ENCODE measurements at places on chromosomes 5 and 9.

DNA sequence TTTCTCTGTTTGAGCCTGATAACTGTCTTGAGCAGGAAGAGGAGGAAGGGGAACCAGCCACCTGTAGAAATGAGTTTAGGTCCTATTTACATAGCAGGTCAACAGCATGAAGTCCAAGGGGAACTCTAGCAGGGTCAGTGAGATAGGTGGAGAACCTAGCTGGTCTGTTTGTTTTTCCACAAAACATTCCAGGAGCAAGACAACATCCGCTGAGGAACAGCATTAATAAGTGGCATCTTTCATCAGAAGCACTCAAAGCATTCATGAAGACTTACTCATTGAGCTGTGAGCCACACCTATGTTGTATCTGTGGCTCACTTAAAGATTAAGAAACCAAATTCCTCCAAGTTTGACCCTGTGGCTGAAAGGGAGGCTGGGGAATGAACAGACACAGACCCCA lies 115.9 kb downstream of the ACTBL2 start:
- peak; percentile 45 for DNase-seq

GRCh38 chr9:79735023-79735779 lies 163.4 kb downstream of the TLE4 start:
- peak; percentile 60 for DNase-seq

DNA sequence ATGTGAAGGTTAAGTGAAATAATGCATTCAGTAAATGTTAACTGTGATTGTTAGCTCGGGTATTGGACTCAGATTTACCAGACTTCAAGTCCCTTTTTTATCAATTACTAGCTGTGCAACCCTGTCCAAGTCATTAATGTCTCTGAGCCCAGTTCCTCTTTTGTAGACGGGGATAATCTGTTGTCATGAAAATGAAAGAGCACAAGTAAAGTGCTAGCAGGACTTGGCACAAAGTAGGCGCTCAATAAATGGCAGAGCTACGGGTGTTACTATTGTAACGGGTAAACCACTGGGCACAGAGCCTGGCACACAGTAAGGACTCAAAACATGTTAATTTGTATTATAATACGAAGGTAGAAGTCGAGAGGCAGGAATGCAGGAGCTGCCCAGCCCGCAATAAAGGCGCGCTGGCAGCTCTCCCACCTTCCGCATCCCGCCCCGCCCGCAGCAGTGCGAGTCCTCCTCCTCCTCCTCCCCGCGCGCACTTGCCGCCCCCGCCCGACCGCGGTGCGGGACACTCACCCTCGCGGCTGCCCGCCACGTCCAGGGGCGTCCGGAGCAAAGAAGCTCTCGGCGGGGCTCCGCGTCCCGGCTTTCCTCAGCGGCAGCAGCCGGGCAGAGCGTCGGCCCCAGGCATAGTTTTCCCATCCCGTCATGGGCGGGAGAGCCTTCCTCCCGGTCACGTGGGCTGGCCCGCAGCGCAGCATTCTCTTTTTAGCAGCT lies at the start of gene C1QTNF2:
Gene C1QTNF2 (minus strand): TSS at position 637 of the 723 bp plus-strand sequence. CDS start 15,615 bp downstream, outside the sequence.
- peak; percentile 94 for DNase-seq

- no peak for DNase-seq
These were observed 85.2 kb downstream of the EHMT1 start for GRCh38 chr9:137703842-137704508.

DNA sequence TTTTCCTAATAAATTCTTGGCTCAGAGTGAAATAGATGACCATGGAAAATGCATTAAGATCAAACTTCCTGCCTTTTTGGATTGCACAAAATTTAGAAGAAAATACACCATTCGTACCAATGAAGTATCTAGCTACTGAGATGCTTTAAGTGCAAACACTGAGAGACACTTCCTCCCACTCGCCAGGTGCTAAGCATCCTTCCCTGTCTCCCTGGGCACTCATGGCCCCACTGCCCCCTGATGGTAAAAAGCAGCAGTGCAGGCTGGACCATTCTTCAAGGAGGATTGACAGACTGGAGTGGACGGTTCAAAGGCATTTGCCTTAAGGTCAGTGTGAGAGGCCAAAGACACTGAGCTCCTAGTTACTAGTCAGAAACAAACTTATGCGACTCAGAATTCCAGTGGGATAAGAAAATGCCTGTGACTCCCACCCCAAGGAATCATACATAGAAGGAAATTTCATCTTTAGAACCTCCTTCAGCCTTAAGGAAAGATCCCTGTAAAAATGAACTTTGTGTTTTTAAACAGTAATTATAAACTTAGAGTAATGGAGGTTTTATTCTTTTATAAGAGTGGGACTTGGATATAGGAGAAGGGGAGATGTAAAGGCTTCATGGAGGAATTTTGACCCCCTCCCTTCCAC lies 86.0 kb upstream of the SLC30A5 start:
- DNase-seq = peak; percentile 65

- no peak for DNase-seq
These were observed 99.4 kb upstream of the TARS1 start for GRCh38 chr5:33341351-33341750.

DNA sequence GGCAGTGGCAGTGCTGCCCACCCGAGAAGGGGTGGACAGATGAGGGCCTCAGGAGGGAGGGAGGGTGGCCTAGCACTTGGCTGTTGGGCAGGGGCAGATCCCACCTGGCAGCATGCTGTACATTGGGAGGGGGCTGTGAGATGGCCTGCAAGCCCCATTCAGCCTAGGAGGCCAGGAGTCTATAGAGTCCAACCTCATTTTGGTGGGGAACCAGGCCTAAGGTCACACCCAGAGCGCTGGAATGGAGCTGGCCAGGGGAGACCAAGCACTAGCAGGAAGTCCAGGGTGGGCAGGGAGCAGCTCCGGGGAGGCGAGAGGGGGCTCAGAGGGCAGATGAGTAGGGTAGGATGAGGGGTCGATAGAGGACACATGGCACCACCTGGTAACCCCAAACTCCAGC lies 22.9 kb downstream of the TRIM14 start:
- no peak for DNase-seq

DNA sequence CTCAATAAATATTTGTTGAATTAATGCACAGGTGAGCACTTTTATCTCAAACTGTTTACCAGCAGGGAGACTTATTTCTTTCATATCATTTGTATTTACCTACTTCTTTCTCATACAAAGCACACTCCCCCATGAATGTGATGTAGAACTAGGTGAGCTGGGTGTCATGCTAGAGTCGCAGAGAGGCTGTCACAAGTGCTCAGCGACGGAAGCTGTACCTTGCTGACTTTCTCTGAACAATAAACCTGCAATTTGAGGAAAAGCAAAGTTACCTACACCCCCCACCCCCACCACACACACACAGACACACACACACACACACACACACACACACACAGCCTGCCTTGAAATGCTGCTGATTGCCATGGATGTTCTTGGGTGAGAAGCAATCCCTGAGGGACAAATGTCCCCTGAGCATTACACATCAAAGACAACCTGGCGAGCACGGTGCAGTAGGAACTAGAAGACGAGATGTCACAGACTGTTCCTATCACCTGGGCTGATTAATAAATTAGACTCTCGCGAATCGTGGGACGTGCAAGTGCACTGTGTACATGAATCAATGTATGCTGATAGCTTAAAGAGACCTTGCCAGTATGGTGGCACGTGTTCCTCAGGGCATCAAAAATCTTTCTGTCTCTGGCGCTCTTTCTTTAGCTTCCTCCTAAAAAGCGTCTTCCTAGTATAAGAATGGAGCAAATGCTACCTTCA lies 66.1 kb downstream of the BRINP1 start:
- no peak for DNase-seq

GRCh38 chr9:5876026-5876425 lies 14.7 kb upstream of the MLANA start:
- no peak for DNase-seq

GRCh38 chr5:19179571-19179970 lies 808.4 kb downstream of the CDH18 start:
- DNase-seq = no peak

- DNase-seq = no peak
These were observed 57.1 kb downstream of the RPS23 start for GRCh38 chr5:82221020-82221419.

GRCh38 chr9:117936185-117937130 lies 232.3 kb downstream of the TLR4 start:
- no peak for DNase-seq

DNA sequence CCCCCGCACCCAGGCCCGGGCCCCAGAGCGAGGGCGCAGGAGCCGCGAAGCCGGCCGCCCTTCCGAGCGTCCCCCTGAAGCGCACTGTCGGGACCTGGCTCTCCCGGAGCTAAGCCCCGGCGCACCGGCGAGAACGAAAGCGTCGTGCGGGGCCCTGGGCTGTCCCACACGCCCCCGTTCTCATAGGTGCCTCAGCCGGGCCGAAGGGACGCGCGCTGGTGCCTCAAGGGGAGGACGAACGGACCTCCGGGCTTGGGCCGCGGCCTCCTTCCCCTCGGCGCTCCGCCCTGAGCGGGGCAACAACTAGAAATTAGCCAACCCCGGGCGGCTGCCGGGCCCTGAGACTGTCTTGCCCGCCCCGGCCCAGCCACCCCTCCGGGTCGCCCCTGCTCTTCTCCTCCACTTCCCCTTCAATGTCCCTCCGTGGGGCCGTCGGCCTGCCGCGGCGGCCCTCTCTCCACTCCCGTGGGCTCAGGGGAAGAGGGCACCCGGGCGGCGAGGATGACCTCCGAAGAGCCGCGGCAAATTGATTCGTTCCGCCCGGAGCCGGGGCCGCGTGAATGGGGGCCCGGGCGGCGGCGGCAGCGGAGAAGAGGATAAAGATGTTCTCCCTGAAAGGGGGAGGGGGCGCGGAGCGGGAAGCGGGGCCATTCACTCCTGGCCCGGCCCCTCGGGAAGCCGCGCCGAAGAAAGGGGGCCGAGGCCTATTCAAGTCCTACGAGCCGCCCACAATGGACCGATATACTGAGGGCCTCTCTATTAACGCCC lies 3.5 kb upstream of the PRDM12 start:
- DNase-seq = no peak

- DNase-seq = no peak
These were observed 424.9 kb downstream of the IRX2 start for GRCh38 chr5:2326601-2327000.

GRCh38 chr5:67942421-67942820 lies 273.1 kb upstream of the PIK3R1 start:
- no peak for DNase-seq

- no peak for DNase-seq
These were observed 33.4 kb upstream of the SPATA31E1 start for GRCh38 chr9:87849144-87849758.

- peak; percentile 22 for DNase-seq
These were observed 617.8 kb downstream of the PDE4D start for GRCh38 chr5:59275510-59276324.

DNA sequence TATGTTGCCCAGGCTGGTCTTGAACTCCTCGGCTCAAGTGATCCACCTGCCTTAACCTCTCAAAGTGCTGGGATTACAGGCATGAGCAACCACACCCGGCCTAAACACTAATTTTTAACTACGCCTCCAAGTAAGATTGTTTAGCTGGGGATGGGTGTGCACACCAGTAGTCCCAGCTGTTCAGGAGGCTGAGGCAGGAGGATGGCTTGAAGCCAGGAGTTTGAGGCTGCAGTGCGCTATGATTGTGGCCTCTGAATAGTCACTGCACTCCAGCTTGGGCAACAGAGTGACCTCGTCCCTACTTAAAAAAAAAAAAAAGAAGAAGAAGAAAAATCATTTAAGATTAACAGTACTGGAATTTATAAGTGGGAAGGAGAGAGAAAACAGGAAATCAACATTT lies 90.8 kb upstream of the NR5A1 start:
- DNase-seq = no peak

GRCh38 chr9:119284118-119284517 lies 85.1 kb downstream of the BRINP1 start:
- peak; percentile 18 for DNase-seq

- no peak for DNase-seq
These were observed 166.5 kb upstream of the RGMB start for GRCh38 chr5:98606961-98607360.

DNA sequence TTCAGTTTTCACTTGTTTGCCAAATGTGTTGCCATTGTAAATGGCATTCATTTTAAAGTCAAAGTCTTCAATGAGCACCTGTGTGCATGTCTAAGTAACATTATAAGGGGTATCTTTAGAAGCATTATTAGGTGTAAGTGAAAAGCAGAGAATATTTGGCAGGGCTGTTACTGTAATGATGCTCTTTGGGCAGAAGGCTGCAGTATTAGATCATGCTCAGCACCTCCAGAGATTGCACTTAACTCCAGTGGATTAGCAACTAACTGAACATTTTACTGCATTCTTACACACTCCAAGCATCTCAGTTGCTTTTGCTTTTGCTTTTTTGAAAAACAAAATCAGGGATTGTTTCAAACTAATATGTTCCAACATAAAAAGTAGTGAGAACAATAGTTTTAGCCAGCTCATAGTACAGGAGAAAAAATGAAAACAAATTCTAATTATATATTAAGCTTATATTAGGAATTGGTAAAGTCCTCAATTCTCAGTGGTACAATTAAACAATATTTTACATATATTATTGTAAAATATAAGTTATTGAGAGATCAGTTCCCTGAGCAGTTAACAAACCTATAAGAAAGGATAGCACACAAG lies 1740.9 kb upstream of the CDH9 start:
- DNase-seq = no peak

DNA sequence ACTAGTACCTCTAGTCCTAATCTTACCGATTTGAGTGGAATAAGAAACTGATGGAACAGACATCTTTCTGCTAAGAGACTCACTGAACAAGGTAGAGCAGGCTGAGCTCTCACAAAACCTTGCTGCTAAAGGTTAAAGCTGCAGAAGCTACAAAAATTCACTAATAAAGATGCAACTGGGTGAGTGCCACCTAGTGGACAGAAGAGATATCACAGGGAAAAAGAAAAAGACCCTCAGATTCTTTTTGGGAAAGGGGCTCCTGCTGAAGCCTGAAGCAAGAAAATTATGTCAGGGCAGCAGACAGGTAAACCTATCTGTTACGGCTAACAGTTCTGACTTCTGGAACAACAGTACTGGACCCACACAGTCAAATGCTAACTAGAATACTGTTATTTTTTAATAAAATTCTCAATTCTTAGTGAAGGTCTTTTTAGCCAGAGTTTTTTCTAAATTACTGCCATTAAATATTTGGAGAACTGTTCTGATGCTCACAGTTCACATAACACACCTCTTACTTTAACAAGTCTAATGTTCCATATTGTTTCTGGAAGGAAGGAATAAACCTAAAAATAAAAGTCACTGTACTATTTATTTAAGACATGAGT lies 51.2 kb downstream of the DIAPH1 start:
- peak; percentile 24 for DNase-seq

GRCh38 chr5:106766916-106767315 lies 903.8 kb downstream of the EFNA5 start:
- no peak for DNase-seq

GRCh38 chr5:99621772-99622681 lies 693.2 kb upstream of the CHD1 start:
- DNase-seq = no peak

Measured in AG20443 (cell line).